Naive thymus-derived CD8-positive, alpha-beta T cell (primary cell): ENCODE measurements at places on chromosomes 3 and 15.

- H3K27me3 ChIP-seq, result peaks cover 57% of the 10 kb centered on the region
- H3K4me1 ChIP-seq, result peaks cover 4% of the 10 kb centered on the region
- H3K36me3 ChIP-seq, result no peaks in the 10 kb centered on the region
- H3K4me3 ChIP-seq, result peak overlapping the region; percentile 77
- H3K27ac ChIP-seq, result peak overlapping the region; percentile 76
Observed at GRCh38 chr15:89379251-89379695, 44.6 kb upstream of the POLG start.

DNA sequence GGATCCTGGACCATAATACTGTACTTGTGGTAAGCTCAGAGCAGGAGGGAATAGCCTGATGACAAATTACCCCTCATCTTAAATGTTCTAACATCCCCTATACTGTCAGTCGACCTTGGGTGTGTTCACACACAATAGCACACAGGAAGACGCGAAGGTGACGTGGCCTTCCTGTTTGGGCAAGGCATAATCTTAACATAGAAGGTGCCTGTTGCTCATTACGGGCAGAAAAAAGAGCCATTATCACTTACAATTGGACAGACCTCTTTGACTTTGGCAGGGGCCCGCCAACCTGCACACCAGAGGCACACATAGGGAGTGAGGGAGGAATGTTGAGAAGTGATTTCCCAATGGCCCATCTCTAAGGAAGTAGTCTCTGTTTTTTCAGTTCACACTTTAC lies 144.2 kb downstream of the ANO10 start:
- H3K4me3 ChIP-seq, result peak overlapping the region; percentile 39
- peak overlapping the region; percentile 95 for H3K27ac ChIP-seq
- peaks cover 25% of the 10 kb centered on the region for H3K36me3 ChIP-seq
- no peaks in the 10 kb centered on the region for H3K27me3 ChIP-seq

DNA sequence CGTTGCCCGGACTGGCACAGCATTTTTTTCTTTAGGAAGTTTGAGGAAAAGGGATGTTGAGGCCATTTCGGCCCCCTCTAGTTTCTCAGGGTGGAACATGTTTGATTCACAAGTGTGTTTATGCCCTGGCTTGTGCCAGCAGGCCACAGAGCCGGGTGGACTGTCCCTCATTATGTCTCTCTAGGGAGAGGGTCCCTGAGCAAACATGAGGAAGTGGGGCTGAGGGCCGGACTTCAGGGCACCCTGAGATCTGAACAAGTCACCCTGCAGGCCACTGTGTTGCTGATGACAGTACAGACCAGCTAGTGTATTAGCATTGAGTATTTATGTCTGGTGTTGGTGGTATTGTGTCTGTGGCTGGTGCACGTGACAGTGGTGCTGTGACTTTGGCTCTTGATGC lies 34.9 kb downstream of the RNU5B-1 start:
- H3K36me3 ChIP-seq, result no peaks in the 10 kb centered on the region
- H3K4me3 ChIP-seq, result no peak overlapping the region
- DNase-seq, result no peak
- peaks cover 4% of the 10 kb centered on the region for H3K4me1 ChIP-seq
- peaks cover 7% of the 10 kb centered on the region for H3K27me3 ChIP-seq

DNA sequence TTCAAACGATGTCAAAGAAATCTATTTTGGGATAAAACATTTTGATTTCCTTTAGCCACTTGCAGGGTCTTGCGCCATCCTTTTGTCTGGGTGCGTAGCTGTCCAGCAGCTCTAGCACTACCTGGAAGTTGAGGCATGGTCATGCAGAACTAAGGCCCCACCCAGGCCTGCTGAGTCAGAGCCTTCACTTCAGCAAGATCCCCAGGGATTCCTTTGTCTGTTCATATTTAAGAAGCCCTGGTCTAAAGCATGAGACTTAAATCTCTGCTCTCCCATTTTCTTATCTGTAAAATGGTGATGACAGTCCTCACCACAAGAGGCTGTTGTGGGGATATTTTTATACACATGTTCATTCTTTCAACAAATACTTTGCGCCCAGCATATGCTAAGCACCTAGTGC lies 99.0 kb upstream of the CTDSPL start:
- H3K4me1 ChIP-seq, result no peaks in the 10 kb centered on the region
- no peak for DNase-seq
- H3K4me3 ChIP-seq, result no peak overlapping the region
- H3K36me3 ChIP-seq, result no peaks in the 10 kb centered on the region

DNA sequence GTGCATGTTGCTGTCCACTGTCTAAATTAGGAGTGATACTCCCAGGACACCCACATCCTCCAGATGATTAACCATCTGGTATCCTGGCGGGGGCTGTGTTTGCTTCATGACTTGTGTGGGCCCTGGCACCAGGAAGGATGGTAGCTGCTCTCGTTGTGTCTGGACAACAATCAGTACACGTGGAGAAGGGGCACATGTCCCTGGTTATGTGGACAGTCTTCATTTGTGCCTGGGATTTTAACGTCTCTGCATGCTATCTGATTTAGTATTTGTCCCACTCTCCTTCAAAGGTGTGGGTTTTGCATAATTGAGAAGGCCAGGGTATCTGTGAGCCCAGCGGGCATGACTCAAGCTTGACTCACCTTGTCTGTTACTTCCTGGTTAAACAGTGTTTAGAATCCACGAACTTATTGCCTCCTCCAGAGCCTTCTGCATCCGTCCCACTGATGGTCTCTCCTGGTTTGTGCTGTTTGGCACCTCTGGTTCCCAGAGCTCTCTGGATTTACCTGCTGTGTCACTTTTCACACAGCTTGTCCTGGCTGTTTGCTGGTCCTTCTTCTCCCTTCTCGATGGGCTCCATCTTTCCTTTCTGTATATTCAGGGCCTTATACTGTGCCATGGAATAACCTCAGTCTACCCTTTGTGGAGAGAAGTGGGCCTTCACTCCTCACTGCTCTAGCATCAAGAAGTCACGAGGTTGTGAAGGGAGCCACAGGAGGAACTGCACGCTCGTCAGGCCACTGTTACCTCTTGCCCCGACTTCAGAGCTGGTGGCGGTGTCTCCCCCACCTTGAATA lies 32.5 kb downstream of the ARNT2 start:
- no peak overlapping the region for H3K4me3 ChIP-seq
- H3K27ac ChIP-seq, result no peak overlapping the region
- H3K27me3 ChIP-seq, result peaks cover 24% of the 10 kb centered on the region

- DNase-seq, result no peak
- H3K36me3 ChIP-seq, result no peaks in the 10 kb centered on the region
- H3K4me1 ChIP-seq, result peaks cover 42% of the 10 kb centered on the region
- no peak overlapping the region for H3K27ac ChIP-seq
Observed at GRCh38 chr3:58215317-58216025, 4.7 kb upstream of the DNASE1L3 start.

DNA sequence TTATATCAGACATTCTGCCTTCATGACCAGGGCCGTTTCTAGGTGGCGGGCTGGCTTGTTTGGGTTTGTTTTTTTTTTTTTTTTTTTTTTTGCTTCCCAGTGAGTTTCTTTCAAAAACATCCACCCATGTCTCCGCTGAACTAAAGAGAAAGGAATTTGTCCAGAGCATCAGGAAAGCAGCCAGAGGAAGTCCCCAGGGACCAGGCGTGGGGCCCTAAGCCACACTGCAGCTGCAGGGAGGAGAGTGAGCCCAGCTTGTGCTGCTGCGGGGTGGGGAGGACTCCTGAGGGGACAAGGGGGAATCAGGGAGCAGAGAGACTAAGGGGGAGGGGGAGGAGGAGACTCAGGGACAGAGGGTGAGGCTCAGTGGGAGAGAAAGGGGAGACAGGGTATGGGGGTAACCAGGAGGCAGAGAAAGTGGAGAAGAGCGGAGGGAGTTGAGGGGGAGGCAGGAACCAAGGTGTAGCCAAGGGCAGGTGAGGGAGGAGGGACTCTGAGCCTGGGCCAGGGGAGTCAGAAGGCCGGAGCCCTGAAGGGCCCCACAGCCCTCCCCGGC lies 49.5 kb downstream of the CYP11A1 start:
- H3K27ac ChIP-seq, result peak overlapping the region; percentile 90
- no peak for DNase-seq
- H3K27me3 ChIP-seq, result no peaks in the 10 kb centered on the region
- no peak overlapping the region for H3K4me3 ChIP-seq
- no peaks in the 10 kb centered on the region for H3K36me3 ChIP-seq

- no peak for DNase-seq
- H3K4me3 ChIP-seq, result no peak overlapping the region
- no peaks in the 10 kb centered on the region for H3K36me3 ChIP-seq
- no peaks in the 10 kb centered on the region for H3K4me1 ChIP-seq
Observed at GRCh38 chr15:51086409-51086808, 8.3 kb downstream of the TNFAIP8L3 start.

GRCh38 chr15:51401051-51401780 lies 59.8 kb downstream of the GLDN start:
- no peaks in the 10 kb centered on the region for H3K4me1 ChIP-seq
- DNase-seq, result no peak
- H3K4me3 ChIP-seq, result no peak overlapping the region
- H3K36me3 ChIP-seq, result no peaks in the 10 kb centered on the region
- H3K27ac ChIP-seq, result no peak overlapping the region

- H3K36me3 ChIP-seq, result no peaks in the 10 kb centered on the region
- no peak for DNase-seq
- H3K27ac ChIP-seq, result no peak overlapping the region
- H3K27me3 ChIP-seq, result no peaks in the 10 kb centered on the region
- no peak overlapping the region for H3K4me3 ChIP-seq
Observed at GRCh38 chr3:112399064-112399463, 66.1 kb downstream of the CD200 start.

- H3K27me3 ChIP-seq, result no peaks in the 10 kb centered on the region
- no peak overlapping the region for H3K27ac ChIP-seq
- no peak overlapping the region for H3K4me3 ChIP-seq
- H3K36me3 ChIP-seq, result no peaks in the 10 kb centered on the region
- H3K4me1 ChIP-seq, result no peaks in the 10 kb centered on the region
Observed at GRCh38 chr3:62774221-62774620, 101.0 kb downstream of the CADPS start.

- H3K36me3 ChIP-seq, result no peaks in the 10 kb centered on the region
- no peaks in the 10 kb centered on the region for H3K27me3 ChIP-seq
- no peak overlapping the region for H3K27ac ChIP-seq
- no peaks in the 10 kb centered on the region for H3K4me1 ChIP-seq
Observed at GRCh38 chr3:2172561-2173171, 74.0 kb downstream of the CNTN4 start.

- H3K36me3 ChIP-seq, result peaks cover 7% of the 10 kb centered on the region
- H3K27ac ChIP-seq, result no peak overlapping the region
- H3K4me3 ChIP-seq, result no peak overlapping the region
Observed at GRCh38 chr3:177615015-177615414, 417.7 kb upstream of the TBL1XR1 start.

DNA sequence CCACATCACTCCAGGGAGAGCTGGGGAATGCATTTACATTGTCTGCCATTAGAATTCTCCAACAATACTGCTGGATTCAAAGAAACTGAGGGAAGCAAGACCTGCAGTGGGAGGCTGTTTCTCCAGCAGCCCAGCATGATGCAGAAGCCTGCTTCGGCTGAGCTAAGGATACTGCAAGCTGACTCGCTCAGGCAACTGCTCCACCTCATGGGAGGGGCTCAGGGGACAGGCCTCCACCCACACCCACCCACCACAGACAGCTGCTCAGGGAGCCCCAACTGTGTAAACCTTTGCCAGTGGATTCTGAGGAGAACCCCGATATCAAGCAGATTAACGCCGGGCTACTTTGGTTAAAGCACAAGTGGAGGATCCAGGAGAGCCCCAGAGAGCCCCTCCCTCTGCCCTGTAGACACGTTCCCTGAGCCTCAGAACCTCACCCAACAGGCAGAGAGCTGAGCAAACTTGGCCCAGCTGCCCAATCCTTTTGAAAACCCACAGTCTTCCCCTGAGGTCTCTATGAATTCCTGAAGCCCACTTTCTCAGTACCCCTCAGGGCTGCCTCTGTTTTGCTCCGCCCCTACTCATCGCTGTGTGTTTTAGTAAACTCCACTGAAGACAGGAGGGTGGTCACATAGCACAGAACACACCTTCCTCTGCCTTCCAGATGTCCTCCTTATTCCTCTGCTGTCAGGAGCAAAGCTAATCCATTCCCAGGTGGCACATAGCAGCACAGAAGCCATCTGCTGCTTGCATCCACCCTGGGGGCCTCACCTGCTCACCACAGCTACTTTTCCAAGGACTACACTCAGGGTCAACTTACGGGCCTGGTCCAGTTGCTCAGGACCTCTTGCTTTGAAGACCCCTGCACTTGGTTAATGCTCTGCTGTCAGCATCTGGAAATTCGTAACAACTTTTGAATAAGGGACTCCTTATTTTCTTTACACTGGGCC lies 269.0 kb downstream of the ABHD5 start:
- H3K4me3 ChIP-seq, result no peak overlapping the region
- DNase-seq, result no peak
- no peaks in the 10 kb centered on the region for H3K36me3 ChIP-seq
- H3K27me3 ChIP-seq, result peaks cover 41% of the 10 kb centered on the region
- no peak overlapping the region for H3K27ac ChIP-seq

DNA sequence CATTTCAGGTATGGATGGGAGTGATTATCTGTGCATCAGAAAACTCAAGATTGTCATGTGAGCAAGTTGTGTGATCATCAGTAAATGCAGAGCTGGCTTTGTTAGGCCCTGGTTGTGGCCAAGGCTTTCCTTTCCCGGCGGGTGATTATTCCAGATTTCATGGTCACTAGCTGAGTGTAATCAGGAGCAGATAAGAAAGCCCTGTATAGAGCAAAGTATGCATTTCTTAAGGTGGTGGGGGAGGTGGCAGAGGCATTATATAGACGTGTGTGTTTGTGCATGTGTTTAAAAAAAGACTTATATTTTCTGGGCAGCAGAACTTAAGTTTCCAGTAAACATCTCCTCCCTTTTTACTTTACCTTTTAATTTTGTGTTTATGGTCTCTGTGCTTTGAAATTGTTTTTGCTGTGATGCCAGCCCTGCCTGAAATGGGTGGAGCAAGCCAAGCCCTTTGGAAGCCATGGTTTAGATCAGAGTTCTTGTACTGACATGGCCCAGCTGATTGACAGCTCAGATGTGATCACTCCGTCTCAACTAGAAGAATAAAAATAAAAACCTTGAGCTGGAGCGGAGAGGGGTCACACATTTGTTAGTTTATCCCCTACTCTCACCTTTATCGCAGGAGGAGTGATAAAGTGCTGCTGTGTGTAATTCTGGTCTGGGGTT lies 22.2 kb downstream of the SMAD3 start:
- H3K27ac ChIP-seq, result no peak overlapping the region
- H3K36me3 ChIP-seq, result peaks cover 2% of the 10 kb centered on the region
- H3K4me1 ChIP-seq, result peaks cover 27% of the 10 kb centered on the region
- no peaks in the 10 kb centered on the region for H3K27me3 ChIP-seq
- DNase-seq, result no peak

DNA sequence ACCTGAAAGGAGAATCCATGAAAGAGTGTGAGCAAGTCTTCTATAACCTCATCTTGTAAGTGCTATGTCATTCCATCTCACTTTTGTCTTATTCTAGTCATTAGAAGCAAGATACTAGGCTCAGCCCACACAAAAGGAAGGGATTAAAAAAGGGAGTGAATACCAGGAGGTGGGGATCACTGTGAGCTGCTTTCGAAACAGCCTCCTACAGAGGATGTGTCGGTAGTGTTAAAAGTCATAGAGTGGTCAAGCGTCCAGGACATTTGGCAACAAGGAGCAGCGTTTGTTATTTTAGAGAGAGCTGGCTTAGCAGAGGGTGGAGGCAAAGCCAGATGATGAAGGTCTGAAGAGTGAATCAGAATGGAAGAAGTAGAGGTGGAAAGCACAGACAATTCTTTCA lies 11.7 kb upstream of the ZNF148 start:
- H3K4me3 ChIP-seq, result no peak overlapping the region
- H3K36me3 ChIP-seq, result no peaks in the 10 kb centered on the region
- H3K4me1 ChIP-seq, result peaks cover 14% of the 10 kb centered on the region
